ENCODE measurements at places on chromosomes 12 and 14. TPM values are rescaled to one million over a fixed set of nuclear protein-coding genes. Genes with fewer than 3 reads are reported as not detected.

DNA sequence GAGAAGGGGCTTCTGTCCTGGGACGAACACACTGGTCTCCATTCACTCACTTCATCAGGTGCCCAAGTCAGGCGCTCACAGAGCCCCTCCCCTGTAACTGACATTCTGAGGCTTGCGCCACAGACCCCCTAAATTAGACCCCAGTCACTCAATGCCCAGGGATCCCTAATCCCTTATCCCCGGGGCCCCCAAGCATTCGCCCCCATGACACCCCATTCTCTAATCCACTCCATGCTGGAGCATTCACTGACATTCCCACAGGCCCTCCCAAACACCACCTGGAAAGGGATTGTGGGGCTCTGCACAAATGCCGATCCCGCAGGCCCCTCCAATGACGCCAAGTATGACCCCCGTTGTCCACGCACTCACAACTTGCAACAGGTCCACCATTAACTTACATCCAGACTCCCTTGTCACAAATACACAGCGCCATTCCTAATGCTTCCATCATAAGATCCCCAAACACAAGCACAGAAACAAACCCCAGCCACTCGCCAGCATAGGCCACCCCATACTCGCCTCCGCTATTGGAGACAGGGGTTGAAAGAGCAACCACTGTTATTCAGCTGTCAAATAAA is 1.5 kb downstream of the ZNF605 start:
- DNase-seq, result no peak

RNU7-1 gene
- total RNA-seq, result not detected

- no peak for DNase-seq
Measured at GRCh38 chr14:45526715-45527549, 273.9 kb upstream of the MIS18BP1 start.

KCNK13 gene
- 0.18 TPM for total RNA-seq

- no peak for DNase-seq
Measured at GRCh38 chr14:94244182-94244581, 48.9 kb downstream of the SERPINA10 start.

DNA sequence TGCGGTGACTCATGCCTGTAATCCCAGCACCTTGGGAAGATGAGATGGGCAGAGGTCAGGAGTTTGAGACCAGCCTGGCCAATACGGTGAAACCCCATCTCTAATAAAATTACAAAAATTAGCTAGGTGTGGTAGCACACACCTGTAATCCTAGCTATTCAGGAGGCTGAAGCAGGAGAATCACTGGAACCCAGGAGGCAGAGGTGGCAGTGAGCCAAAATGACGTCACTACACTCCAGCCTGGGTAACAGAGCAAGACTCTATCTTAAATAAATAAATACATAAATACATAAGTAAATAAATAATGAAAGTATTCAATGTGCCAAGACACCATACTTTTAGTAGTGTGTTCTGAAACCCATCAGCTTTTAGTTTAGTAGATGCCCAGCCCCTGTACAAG is 308.1 kb upstream of the FLRT2 start:
- no peak for DNase-seq

DNA sequence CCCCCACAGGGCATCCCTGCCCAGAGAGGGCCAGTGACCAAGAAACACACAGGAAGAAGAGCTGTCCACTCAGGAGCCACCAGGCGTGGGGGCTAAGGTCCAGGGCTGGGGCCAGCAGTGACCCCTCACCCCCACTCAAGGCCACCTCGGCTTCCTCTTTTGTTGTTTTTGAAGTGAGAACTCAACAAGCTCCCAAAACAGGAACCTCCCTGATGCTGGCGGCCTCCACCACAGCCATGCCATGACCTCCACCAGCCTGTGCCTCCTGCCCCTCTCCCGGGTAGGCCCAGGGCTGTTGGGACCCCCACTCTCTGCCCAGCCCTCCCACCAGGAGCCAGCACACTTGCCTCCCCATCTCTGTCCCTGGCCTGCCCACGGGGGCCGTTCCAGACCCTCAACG is 7.8 kb downstream of the AKT1 start:
- DNase-seq, result no peak

DERA gene
- 21.9 TPM for total RNA-seq

DNA sequence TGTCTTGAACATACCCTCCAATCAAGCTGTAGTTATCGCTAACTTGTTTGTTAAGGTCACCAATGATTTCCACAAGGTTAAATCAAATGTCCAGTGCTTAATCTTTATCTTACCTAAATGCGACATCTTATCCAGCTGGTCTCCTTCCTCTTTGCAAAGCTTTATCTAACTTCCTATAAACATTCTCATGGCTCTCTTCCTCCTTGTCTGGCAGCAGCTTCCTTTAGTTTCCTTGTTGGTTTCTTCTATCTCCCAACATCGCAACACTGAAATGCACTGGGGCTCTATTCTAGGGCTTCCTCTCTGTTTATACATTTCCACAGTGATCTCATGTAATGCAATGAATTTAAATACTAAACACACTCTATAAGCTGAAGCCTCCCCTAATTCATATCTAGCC is 28.7 kb downstream of the UBE2N start:
- no peak for DNase-seq

DNA sequence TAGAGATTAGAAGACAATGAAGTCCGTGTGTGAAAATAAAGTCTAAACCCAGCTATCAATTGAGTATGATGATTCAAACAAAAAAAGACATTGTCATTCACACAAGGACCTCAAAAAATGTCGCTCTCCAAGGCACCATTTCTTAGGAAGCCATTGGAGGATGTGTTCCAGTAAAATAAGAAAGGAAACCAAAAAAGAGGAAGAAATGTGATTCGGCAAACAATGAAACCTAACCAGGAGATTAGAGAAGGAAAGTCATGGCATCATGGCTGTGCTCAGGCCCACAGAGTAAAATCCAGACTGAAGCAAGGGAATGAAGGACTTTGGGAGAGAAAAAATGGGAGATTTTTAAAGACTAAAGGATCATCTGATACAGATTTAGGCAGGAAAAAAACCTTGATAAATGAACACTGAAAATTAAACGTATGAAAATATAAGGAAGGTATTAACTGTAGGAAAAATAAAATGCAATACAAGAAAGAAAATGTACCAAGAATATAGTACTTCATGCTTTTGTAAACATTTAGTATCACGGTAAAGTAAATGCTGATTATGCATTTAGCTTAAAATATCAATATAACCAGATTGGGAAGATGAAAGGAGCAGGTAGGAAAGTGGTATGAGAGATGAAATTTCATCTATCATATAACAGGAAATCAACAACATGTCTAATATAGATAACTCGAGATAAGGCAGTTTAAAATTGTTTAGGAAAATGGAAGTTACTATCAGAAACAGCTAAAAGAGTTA is 38.2 kb upstream of the MTHFD1 start:
- DNase-seq, result no peak

DNA sequence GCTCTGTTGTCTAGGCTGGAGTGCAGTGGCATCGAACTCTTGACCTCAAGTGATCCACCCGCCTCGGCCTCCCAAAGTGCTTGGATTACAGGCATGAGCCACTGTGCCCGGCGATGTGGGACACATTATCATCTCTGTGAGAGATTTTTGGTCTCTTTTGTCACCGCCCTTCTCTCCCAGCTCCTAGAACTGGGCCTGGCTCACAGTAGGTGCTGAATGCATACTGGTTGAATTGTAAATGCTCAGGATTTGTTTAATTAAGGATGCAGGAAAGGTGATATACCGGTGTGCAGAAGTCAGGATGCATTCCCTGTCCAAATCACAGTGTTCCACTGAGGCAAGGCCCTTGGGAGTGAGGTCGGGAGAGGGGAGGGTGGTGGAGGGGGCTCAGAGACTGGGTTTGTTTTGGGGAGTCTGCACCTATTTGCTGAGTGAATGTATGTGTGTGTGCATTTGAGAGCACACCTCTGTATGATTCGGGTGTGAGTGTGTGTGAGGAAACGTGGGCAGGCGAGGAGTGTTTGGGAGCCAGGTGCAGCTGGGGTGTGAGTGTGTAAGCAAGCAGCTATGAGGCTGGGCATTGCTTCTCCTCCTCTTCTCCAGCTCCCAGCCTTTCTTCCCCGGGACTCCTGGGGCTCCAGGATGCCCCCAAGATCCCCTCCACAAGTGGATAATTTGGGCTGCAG is 1.0 kb upstream of the KRT18 start:
- no peak for DNase-seq

All from activated T-helper 2 cell treated with anti-CD3 and anti-CD28 coated beads, Interferon-gamma antibody, Interleukin-2, Interleukin-4, amounts not matched to agents 10 μg/mL and 5 μg/mL and 100 μg/mL, durations not matched to agents 14 hours and 24 hours and 36 hours (primary cell).